ENCODE measurements at places on chromosomes 1 and 21.

GRCh38 chr1:22225858-22226589 is 83.1 kb upstream of the WNT4 start:
- DNase-seq, result no peak

DNA sequence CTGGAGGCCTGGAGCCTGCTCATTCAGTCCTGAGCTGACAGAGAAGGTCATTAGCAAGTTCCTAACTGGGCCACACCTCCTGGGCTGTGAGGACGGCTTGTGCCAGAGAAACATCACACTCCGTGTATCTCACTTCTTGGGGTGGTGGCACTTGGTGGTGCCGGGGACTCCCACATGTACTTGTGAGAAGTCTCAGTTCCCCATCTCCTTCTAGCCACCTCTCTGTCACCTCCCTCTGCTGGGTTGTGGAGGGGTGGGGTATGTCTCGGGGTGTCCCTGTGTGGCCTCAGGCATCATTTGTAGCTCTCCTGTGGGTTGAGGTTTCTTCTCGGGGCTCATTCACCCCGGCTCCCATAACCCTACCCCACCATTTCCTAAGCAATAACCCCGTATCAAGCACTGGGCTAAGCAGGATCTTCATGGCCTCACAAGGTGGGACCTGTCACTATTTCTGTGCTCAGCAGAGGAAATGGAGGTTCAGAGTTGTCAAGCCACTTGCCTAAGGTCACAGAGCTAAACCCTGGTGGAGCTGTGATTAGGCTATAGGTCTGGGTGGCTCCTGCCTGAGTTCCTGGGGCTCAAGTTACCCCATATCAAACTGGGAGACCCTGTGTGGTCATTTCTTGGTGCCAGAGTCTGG is 62.5 kb downstream of the UBIAD1 start:
- DNase-seq, result no peak

DNA sequence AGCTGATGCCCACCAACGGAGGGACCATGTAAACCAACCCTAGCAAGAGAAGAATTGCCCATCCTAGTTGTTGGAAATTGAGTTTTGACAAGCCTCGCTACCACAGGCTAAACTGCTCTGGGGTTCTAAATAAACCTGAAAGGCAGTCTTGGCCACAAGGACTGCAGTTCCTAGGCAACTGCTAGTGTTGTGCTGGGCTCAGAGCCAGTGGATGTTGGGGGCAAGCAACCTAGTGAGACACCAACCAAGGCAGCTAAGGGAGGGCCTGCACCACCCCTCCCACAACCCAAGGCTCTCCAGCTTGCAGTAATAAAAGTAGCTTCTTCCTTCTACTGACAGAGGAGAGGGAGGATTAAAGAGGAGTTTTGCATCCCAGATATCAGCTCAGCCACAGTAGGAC is 102.4 kb upstream of the PKN2 start:
- DNase-seq, result no peak

DNA sequence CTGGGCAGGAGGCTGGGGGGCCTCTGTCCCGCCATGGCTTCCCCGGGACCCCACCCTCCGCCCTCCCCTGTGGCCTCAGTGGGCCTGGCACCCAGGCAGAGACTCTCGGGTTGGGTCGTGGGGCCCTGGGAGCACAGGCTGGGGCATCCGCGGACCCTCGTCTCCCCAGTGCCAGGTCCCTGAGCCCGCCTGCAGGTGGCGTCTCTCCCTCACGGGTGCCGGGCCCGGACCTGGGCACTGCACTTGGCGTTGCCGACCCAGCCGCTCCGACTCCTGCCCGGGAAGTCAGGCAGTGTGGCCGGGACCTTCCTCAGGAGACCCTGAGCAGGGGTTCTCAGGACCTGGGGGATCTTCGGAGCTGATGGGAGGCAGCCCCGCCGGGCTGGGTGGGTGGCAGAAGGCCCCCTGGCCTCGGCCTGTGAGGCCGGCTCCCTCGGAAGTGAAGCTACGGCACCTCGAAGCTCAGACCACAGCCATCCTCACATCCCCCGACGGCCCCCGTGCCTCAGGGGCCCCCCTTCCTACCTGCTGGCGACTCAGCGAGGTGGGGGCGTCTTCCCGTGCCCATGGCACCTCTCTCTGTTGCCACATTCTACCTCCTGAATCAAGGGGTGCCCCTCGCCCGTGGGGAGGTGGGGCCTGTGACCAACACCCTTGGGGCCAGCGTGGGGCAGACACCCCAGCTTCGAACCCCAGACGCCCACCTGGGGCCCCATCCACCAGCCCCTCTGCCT is 6.4 kb upstream of the C1orf159 start:
- DNase-seq, result peak; percentile 65

DNA sequence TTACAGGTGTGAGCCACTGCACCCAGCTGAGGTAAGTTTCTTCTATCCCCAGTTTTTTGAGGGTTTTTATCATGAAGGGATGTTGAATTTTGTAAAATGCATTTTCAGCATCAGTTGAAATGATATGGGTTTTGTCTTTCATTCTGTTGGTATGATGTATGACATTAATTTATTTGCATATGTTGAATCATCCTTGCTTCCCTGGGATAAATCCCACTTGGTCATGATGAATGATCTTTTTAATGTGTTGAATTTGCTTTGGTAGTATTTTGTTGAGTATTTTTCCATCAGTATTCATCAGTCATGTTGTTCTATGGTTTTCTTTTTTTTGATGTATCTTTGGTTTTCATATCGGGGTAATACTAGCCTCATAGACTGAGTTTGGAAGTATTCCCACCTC is 141.0 kb downstream of the RPS6KC1 start:
- DNase-seq, result no peak

DNA sequence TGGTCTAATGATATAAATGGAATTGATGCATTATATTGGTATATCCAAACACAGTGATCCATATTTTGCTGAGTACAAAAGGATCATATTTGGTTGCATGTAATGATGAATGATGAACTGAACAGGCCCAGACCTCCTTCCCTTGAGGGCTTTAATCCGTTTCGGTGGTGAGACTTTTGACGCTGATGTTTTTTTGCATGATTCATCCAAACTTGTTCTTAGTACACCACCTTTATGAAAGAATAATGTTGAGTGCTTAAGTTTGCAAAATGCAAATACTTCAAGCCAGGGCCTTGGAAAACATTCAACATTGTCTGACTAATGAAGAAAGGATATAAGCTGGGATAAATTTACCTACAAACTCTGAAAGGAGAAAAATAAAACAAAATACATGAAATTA is 19.2 kb downstream of the HOOK1 start:
- no peak for DNase-seq

DNA sequence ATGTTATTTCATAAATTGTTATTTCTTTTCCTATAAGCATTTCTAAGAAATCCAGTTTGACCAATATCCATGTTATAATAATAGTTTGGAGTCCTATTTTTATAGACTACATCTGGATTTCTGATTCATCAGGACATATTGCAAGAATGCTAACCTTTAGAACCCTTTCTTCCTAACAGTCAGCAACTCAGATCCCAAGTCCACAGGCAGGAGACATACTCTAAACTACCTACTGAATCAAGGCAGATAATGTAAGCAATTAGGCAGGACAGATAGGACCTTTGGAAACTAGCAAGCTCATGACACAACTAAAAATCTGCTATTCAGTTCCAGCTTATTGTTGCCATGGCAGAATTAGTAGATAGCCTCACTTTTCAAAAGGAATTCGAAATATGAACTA is 104.1 kb downstream of the DENND1B start:
- DNase-seq, result no peak

DNA sequence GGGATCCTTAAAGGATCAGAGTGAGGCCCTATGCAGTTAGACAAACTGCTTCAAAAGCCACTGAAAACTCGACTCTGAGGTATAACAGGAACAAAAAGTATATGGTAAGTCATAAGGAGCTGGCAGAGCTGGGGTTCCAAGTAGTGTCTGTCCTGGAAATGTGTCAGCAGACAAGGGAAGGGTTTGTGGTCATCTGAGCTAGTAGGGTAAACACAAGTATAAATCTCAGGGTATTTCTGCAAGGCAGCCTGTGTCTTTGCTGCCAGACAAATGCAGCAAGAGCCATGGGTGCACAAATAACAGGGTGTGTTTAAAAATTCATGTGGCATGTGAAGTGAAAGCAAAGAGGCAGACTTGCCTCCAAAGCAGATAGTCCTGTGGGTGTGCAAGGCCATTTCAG is 759.0 kb upstream of the ADAMTS5 start:
- no peak for DNase-seq

- no peak for DNase-seq
These were observed 213.4 kb upstream of the PTBP2 start for GRCh38 chr1:96508233-96508632.

DNA sequence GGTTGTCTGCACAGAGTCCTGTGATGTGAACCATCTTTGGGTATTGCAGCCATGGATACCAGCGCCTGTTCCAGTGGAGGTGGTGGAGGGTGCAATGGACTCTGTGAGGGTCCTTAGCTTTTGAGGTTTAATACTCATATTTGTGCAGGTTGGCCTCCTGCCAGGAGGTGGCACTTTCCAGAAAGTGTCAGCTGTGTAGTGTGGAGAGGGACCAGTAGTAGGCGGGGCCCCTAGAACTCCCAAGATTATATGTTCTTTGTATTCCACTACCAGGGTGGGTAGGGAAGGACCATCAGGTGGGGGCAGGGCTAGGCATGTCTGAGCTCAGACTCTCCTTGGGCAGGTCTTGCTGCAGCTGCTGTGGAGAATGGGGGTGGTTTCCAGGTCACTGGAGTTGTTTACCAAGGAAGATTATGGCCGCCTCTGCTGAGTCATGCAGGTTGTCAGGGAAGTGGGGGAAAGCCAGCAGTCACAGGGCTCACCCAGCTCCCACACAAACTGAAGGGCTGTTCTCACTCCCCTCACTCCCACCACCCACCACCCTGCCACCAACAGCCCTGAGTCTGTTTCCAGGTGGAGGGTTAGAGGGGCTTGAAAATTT is 31.2 kb upstream of the ZNF678 start:
- DNase-seq, result no peak

DNA sequence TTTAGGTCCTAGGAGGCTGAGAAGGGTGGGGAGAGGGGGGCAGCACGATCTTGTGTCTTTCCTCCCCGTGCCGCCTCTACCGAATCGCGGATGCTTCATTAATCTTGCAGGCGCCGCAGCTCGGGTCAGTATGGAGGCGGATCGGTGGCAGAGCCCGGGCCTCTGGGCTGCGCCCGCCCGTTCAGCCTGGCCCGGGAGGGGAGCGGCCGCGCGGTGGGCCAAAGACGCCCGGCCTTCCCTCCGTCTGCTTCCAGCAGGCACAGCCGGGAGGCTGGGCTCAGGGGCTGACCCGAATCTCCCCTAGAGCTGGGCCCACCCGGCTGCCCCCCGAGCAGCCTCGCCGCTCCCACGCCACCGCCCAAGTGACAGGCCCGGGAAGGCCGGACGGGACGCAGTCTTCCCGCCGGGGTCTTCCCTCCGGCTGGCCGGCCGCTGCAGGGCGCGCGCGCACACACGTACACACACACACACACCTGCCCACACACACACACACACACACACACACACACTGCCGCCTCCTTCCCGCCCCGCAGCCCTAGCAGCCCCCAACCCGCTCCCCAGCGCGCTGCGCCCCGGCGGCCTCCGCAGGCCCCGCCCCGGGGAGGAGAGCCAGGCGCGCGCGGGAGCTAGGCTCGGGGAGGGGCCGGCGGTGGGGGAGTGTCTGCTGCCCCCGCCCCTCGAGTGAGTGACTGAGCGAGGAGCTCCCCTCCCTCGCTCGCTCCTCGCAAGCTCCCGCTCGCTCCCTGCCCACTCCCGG is at the start of gene C1orf21:
TSS of gene C1orf21 (plus strand) at position 718 of the 757 bp plus-strand sequence. CDS start 90,481 bp downstream, outside the sequence.
- DNase-seq, result peak; percentile 56

GRCh38 chr1:160576884-160577283 is 2.4 kb downstream of the CD84 start:
- DNase-seq, result no peak

DNA sequence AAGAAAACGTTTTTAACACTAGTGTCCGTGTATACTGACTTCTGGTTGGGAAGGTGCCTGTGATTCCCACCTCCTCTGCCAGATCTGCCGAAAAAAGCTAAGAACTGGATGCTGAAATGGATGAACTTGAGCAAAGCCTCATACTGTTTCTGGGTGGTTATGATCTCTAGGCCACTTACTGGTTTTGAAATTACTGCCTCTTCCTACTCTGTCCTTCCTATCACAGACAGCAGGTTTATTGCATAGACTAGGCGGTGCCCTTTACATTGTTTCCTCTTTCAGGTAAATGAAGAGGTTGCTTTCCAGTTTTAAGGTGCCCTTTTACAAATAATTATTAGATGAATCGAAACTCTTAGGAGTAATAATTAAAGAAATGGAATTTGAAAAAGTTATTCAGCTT is 27.5 kb downstream of the PEX14 start:
- DNase-seq, result no peak

GRCh38 chr1:45945426-45945825 is 142.0 kb downstream of the MAST2 start:
- DNase-seq, result no peak

GRCh38 chr1:109794319-109795132 is 30.8 kb upstream of the EPS8L3 start:
- DNase-seq, result no peak

DNA sequence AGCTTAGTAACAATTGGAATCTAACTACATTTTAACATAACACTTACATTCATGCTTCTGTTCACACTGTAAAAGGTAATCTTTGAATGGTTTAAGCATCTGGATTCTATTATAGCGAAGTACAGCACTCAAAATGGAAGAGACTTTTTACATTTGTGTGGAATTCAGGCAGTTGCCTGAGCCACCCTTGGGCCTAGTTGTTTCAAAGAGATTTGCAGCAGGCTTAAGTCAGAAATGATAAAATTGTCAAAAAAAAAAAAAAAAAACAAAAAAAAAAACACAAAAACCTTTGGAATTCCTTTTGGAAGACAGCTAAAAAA is 199.9 kb downstream of the LYPLAL1 start:
- DNase-seq, result no peak

DNA sequence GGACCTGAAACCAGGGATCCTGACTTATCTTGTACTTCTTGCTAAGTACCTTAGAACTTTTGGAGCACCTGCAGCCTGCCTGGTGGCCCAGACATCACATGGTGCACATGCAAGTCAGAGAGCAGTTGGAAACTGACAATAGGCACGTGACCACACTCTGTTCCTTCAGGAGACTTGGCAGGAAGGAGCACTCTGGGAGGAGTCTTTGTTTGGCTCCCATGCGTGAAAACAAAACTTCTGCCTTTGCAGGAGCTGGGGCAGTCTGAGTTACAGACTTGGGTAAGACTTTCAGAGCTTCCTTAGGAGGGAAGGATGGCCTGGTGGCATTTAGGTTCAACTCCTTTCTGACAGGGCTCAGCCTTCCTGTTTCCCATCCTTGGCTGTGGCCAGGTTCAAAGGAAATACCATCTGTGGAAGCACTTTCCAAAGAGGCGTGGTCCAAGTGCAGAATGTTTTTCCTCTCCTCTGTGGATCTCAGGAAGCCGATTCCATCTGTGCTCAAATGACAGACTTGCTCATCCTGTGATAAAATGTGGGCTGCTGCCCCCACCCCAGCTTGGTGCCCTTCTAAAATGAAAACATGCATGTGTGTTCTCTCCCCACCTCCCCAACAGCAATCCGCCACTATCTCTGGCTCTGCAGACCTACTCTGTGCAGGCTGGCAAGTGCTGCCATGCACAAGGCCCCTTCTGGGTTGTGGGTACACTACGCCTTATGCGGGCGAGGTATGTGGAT is 14.1 kb upstream of the ZNF436 start:
- DNase-seq, result no peak

DNA sequence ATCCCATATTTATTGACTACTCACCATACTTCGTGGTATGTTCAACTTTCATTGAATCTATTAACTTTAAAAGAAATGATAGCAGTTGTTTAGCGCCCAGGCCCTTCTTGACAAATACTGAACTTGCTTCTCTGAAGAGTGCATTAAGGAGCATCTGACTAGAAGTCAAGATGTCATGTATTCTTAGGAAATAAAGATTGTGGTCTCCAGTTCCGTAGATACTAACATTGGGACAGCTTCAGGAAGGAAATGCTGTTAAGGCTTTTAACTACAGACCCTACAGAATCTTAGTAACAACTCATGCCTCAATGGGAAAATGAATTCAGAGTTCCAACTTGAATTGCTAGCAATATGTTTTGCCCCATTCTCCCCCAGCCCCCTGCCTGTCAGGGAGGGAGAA is 14.8 kb downstream of the LYST start:
- DNase-seq, result no peak
